ENCODE measurements at places on chromosomes 12 and 14.

DNA sequence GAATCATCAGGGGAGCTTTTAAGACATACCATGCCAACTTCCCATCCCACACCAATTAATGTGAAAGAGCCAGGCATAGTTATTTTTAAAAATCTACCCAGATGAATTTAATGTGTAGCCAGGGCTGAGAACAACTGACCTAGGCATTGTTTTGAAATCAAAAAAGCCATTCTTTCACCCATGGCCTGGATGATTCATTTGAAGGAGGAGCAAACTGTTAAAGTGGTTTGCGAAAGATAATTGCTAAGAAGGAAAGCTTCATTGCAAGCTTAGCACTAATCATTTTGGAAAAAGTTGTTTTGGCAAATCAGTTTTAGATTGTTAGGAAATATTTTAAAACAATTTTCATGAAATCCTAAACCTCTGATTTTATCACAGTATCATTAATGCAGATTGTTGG lies 2.1 kb upstream of the GTSF1 start:
- no peak for DNase-seq

GRCh38 chr12:40010899-40011774 lies 94.7 kb downstream of the SLC2A13 start:
- DNase-seq, result peak; percentile 59

DNA sequence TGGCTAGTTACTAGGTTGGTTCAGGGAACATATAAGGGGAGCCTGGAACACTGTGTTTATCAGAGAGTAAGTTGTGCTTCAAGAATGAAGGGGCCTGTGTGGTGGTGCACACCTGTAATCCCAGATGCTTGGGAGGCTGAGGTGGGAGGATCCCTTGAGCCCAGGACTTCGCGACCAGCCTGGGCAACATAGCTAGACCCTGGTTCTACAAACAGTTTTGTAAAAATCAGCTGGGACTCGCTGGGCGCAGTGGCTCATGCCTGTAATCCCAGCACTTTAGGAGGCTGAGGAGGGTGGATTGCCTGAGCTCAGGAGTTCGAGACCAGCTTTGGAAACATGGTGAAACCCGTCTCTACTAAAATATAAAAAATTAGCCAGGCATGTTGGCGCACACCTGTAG lies 42.1 kb upstream of the GPR132 start:
- no peak for DNase-seq

DNA sequence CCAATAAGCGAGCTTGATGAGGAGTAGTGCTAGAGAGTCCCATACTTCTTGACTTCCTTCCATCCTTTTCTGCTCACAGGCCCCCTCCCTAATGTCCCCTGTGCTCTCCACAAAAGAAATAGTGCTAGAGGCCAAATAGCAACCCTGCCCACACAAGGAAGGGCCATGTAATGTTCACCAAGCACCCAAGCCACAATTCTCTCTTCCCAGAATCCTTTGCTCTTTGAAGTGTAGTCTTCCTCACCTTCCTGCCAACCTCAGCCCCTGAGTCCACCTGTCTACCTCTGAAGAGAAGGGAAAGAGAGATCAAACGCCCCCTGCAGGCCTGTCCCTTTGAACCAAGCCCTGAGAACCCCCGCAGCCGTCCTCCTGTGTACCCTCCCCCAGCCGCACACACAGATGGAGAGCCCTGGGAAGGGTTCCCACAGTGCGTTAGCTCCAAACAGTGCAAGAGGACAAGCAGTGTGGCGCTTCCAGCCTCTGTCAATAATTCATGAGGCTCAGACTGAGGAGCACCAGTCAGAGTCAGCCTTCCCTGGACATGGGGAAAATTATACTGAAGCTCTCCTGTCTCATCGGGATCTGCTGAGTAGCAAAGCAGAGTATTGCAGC lies 1.9 kb upstream of the DHRS4 start:
- DNase-seq, result no peak

GRCh38 chr14:35134329-35135123 lies 12.2 kb downstream of the PRORP start:
- DNase-seq, result no peak

GRCh38 chr12:92272061-92272964 lies 126.7 kb upstream of the BTG1 start:
- no peak for DNase-seq

- DNase-seq, result no peak
These were observed 27.4 kb upstream of the SMUG1 start for GRCh38 chr12:54215989-54216796.

DNA sequence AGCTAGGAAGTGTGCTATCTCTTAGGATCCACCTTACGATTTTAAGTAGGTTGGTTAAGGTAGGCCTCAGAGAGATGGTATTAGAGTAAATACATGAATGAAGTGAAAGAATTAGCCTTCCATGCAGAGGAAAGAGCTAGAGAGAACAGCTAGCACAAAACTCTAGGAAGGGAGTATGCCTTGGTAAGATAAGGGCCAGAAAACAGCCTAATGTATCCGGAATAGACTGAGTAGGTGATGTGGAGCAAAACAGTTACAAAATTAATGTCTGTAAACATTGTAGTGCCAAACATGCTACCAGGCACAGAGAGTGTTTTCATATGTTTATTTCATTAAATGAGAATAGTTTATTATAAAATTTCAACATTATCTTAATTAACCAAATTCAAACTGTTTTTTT lies 315.1 kb downstream of the SOX5 start:
- DNase-seq, result no peak

DNA sequence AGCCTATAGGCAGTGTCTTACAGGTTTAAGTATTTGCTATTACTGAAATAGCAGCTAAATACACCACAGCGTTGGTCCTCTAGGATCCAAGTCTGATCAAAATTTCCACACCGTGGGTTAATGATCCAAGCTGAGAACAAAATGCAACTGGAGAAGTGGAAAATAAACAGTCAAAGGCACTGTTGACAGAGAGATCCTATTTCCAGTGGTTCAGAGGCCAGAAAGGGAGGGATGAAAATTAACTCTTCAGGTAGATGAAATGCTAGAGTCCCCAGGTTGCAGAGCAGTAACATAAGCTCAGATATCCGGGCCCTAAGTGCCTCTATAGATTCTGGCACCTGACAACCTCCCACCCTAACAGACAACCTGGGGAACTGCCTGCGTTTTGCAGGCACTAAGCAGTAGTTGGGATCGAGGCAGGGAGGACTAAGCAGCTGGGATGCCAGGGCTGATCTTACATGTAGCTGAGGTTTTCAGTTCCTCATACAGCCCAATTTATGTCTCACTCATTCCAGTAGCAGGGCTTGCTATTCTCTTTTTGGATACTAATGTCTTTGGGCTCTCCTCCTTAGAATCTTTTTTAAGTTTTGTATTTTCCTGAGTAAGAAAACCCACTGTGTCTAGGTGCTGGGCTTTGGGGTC lies 42.7 kb upstream of the CRACR2A start:
- DNase-seq, result no peak

GRCh38 chr12:117067016-117067415 lies 32.2 kb downstream of the TESC start:
- no peak for DNase-seq

DNA sequence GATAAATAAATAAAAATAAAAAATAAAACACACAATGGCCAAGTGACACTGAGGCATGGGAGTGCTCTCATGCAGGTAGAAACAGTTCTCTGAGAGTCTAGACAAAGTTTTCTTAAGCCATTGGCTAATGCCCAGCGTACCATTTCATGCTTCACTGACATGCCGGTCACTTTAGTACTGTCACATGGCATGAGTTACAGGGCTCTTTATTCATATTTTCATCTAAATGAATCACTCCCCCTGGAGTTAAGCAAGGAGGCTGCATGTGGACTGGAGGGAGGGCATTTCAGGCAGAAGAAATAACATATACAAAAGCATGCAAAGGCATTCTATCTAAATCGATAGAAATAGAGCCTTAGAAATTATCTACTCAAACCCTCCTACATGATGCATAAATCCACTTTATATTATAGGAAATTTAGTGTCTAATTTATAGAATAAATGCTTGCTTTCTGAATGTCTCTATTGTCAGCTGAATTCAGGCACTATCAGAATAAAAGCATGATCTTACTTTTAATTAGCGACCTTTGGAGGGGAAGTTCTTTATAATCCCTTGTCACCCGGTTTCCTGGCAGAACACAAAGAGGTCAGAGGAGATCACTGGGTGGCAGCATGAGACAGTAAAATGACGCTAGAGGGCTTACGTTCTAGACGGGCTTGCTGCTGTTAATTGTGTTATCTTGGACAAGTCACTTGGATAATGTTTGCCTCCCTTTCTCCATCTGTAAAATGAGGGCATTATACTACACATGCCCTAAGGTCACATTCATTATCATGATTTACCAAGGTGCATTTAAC lies 17.5 kb downstream of the DYRK4 start:
- DNase-seq, result no peak

DNA sequence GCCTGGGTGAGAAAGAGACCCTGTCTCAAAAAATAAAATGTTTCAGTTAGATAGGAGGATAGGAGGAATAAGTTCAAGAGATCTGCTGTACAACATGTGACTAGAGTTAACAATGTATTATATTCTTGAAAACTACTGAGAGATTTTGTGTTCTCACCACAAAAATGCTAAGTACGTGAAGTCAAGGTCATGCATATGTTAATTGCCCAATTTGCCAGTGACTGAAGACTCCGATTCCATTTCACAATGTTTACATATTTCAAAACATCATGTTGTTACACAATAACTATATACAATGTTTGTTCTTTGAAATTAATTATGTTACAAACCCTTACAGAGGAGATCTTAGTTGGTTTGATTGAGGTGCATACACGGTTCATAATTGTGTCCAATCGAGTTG lies 52.1 kb downstream of the SLC15A4 start:
- DNase-seq, result no peak

DNA sequence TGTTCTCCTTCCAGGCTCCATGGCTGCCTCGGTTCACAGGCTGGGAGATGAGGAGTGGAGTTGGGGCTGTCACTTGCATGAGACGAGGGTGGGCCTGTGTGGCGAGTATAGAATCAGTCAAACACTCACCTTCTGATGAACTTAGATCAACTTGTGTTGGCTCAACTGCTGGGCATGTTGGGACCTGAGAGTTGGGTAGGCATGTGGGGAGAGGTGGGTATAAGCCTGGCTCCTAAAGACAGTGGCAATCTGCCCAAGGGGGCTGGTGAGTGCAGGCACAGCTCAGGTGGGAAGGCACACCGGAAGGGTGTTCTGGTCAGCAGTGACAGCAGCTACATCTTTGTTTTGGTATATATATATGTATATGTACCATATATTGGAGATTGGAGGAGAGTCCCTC lies 30.1 kb upstream of the TDRD9 start:
- no peak for DNase-seq

GRCh38 chr14:57933349-57933748 lies 67.5 kb upstream of the SLC35F4 start:
- no peak for DNase-seq

DNA sequence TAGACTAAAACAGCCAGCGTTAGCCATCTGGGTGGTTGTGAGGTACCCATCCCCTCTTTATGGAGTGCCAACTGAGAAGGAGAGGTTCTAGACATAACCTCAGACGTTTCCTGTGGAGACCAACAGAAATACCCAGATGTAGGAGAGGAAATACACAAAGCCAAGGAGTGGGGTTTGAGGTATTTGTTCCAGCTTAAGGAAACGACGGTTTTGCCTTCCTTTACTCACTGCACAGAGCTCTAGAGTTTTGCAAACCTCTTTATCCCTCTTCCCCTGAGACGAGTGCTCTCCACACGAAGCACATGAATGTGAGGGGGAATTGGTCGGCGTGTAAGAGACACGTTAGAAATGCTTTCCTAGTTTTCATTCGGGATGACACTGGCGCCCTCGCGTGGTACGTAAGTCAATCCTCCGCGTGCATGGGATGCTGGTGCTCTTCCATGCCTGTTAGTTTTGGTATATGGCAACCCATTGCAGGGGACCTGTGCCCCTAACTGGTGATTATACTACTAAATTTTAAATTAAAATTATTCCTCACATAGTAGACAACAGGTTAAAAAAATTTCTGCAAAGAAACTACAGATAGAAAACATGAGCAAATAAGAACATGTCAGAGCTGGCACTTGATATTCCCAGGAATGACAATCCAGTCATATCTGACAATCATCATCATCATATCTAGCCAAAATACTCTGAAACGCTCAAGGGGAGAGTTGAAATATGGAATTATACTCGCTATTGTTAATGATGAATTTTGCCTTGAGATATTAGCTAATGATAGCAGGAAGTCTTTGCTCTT lies 121.7 kb downstream of the PPM1H start:
- peak; percentile 84 for DNase-seq

GRCh38 chr12:39102474-39103209 lies 197.3 kb upstream of the CPNE8 start:
- DNase-seq, result no peak

GRCh38 chr12:108637222-108637971 lies 3.7 kb upstream of the SELPLG start:
- DNase-seq, result no peak

DNA sequence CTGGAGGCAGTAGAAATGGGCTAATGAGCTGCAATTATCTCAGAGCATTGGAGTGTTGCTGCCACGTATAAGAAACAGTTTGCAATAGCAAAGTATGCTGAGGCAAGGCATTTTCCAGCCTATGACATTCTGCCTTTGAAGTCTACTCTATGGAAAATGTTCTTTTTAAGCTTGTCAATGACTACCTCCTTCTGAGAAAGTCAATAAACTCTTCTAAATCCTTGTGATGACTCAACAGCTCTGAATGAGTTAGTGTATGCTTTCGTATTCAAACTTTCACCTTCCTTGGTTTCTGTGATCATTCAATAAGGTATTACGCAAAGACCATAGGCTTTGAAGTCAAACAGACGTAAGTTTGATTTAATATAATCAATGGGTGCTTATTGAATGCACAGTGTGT lies 111.2 kb downstream of the CAPZA3 start:
- DNase-seq, result no peak
